ENCODE measurements at places on chromosomes 7 and 10. TPM values are rescaled to one million over a fixed set of nuclear protein-coding genes. Genes with fewer than 3 reads are reported as not detected.

LIMK1 gene
- total RNA-seq = 14.9 TPM

GNAT3 gene
- not detected for total RNA-seq

ZNF467 gene
- total RNA-seq = 1.0 TPM

SAMD9 gene
- total RNA-seq = 14.6 TPM

PGAM2 gene
- 0.26 TPM for total RNA-seq

PNLIPRP1 gene
- total RNA-seq = not detected

MYOZ1 gene
- total RNA-seq = 0.17 TPM

SFMBT2 gene
- total RNA-seq = 2.8 TPM

TRUB1 gene
- 31.3 TPM for total RNA-seq
